ENCODE measurements at places on chromosomes 1 and 21. TPM values are rescaled to one million over a fixed set of nuclear protein-coding genes. Genes with fewer than 3 reads are reported as not detected.
A peak's percentile ranks its signal among the peaks of the same experiment; 100 is the strongest.

The PPM1J gene
- 2.5 TPM for total RNA-seq

The DMBX1 gene
- total RNA-seq = not detected

The PSMB2 gene
- total RNA-seq = 29.9 TPM

The MTARC1 gene
- 5.0 TPM for total RNA-seq

The IGSF3 gene
- total RNA-seq = 47.9 TPM

The CFHR1 gene
- total RNA-seq = not detected

The OPTC gene
- not detected for total RNA-seq

The OR6K3 gene
- not detected for total RNA-seq

DNA sequence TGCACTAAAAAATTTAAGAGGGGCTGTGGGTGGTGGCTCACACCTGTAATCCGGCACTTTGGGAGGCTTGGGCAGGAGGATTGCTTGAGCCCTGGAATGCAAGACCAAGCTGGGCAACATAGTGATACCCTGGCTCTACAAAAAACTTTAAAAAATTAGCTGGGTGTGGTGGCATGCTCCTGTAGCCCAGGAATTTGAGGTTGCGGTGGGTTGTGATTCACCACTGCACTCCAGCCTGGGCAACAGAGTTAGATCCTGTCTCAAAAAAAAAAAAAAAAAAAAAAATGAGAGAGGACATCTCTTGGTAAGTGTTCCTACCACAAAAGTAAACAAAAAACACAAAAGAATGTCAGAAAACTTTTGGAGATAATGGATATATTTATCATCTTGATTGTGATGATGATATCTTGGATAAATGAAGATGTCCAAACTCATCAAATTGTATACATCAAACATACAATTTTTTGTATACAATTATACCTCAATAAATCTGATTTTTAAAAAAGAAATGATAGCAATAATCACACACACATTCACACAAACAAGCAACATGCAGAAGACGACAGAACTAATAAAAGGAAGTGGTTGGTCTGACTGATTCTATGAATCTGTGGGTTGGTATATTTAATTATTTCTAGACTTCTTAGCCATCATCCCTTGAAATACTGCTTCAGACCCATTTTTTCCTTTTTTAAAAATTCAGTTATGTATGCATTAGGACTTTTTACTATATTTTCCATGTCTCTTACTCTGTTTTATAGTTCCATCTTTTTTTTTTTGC lies 465.9 kb downstream of the PLA2G4A start:
- no peak for DNase-seq

GRCh38 chr1:160166166-160166868 lies 14.9 kb downstream of the ATP1A4 start:
- DNase-seq = no peak

GRCh38 chr1:191065771-191066170 lies 588.1 kb upstream of the BRINP3 start:
- DNase-seq = no peak

DNA sequence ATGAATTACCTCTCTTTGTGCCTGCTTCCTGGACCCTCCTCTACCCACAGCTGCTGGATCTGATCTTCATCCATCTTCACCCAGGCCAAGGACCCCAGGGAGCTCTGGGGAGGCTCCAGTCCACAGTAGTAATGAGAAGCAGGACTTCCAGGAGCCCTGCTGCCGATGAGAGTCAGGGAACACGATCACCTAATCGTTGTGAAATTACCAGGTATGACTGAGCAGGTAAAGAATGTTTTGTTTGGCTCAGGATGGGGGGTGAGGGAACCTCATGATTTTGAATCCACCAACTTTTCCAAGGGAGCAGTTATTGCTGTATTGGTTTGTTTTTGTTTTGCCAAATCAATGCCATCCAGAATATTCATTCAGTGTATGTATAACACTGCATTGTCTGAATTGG lies 454.0 kb downstream of the PLPP3 start:
- peak; percentile 45 for DNase-seq

GRCh38 chr1:184810735-184811343 lies 56.2 kb upstream of the EDEM3 start:
- no peak for DNase-seq

- no peak for DNase-seq
Measured at GRCh38 chr1:99110140-99111041, 105.7 kb upstream of the PLPPR5 start.

- no peak for DNase-seq
Measured at GRCh38 chr1:231865331-231865730, 238.7 kb downstream of the DISC1 start.

DNA sequence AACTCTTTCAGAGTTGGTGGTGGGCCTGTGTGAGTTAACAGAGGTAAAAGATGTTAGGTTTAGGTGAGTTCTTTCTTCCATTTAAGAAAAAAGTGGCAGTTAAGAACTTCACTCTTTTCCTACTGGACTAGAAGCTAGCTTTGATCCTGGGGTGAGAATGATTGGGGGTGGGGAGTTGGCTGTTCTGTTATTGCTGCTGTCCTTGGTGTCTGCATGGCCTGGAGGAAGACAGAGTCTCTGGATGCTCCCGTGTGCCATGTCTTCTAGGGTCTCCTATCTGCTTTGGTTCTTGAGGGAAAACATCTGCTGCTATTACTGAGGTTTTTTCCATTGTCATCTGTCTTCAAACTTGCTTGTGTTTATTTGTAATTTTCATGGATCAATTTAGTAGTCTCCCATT lies 275.7 kb downstream of the HLX start:
- no peak for DNase-seq

- no peak for DNase-seq
Measured at GRCh38 chr1:4367230-4367777, 287.1 kb upstream of the AJAP1 start.

DNA sequence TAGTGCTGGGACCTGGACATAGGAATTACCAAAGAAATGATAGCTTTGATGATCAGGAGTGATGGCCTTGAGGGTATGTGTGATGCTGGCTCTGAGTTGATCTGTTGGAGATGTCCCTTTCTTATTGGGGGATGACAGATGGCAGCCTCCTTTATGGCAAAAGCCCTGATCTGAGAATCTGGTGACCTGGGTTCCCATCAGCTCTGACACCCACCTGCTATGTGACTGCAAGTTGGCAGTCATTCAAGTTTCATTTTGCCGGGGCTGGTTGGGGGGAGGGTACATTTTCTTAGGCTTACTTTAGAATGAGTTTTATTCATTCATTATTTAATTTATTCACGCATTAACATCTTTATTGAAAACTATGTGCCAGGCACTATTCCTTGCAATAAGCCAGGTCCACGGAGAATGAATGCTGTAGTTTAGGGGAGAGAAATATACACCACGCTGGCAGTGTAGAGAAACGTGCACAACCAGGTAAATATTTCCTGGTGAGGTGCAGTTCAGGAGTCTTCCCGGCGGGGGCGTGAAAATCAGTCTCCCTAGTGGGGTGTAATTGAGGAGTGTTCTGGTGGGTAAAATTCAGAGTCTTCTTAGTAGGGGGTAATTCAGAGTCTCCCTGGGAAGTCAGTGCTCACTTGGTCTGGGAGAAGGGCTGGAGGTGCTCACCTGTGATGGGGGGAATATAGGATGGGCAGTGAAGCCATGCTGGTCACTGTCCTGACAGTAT lies 401.3 kb downstream of the CAMTA1 start:
- DNase-seq = no peak

DNA sequence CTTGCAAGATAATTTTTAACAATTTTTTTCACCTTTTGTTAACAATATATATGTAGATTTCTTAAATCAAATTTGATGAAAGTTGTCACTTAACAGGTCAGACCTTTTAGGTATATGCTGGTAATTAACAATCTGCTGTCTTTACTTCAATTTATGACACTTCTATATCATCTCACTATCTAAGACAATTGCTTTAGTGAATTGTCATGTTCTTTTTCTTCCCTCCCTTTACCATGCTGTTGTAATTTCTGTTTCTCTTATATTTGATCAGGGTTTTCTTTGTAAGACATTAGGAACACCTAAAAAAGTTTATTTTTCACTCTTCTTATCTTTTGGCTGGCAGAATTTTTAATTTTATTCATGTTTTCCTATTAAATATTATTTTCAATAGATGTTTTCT lies 2.0 kb downstream of the IFI16 start:
- DNase-seq = no peak

GRCh38 chr1:1021010-1021919 lies 1.3 kb downstream of the AGRN start:
- DNase-seq = peak; percentile 39

- no peak for DNase-seq
Measured at GRCh38 chr1:97412737-97413136, 508.1 kb downstream of the DPYD start.

DNA sequence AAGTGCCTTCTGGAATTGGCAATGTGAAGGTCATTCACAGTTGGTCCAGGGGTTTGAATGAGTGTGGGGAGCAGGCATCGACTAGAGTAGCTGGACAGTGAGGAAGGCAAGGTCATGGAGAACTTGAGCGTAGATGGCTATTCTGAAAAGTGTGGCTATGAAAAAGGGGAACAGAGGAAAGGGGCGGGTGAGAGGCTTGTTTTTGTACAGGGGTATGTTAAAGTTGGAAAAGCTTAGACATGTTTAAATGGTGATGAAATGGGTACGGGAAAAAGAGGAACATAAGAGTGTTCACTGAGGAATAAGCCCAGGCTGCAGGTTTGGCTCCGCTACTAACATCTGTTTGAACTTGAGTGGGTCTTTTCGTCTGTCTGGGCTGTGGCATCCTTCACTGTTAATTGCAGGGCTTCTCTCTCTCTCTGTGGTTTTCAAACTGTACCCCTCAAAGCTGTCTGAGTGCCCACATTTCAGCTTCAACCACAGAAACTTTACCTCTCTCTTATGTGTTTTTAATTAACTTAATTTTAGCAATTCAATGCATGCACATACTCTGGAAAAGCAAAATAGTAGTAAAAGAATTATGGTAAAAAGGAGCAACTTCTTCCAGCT lies 70.8 kb upstream of the COA6 start:
- DNase-seq = no peak

- no peak for DNase-seq
Measured at GRCh38 chr1:230820568-230820967, 47.8 kb downstream of the C1orf198 start.

- DNase-seq = no peak
Measured at GRCh38 chr1:93673163-93673829, 8.3 kb downstream of the BCAR3 start.

DNA sequence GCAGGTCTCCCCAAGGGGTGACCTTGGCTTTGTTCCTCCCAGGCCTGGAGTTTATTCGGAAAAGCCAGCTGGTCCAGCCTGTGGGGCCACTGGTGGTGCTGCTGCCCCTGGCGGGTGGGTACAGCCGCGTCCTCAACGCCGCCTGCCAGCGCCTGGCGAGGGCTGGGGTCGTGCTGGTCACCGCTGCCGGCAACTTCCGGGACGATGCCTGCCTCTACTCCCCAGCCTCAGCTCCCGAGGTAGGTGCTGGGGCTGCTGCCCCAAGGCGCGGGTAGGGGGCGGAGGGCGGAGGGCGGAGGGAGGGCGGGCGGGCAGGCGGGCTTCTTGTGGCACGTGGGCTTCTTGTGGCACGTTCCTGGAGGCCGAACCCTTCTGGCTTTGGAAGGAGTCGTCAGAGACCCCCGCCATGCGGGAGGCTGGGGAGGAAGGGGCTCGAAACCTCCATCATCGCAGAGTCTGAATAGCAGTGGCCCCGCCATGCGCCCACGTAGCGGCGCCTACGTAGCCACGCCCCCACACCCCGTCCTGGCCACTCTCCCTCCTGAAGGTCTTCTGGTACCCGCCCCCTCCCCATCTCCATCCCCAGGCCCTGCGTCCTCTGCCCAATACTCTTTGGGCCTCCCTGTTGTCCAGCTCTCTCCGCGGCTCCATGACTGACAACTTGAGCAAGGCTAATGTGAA lies 16.7 kb downstream of the PCSK9 start:
- no peak for DNase-seq

DNA sequence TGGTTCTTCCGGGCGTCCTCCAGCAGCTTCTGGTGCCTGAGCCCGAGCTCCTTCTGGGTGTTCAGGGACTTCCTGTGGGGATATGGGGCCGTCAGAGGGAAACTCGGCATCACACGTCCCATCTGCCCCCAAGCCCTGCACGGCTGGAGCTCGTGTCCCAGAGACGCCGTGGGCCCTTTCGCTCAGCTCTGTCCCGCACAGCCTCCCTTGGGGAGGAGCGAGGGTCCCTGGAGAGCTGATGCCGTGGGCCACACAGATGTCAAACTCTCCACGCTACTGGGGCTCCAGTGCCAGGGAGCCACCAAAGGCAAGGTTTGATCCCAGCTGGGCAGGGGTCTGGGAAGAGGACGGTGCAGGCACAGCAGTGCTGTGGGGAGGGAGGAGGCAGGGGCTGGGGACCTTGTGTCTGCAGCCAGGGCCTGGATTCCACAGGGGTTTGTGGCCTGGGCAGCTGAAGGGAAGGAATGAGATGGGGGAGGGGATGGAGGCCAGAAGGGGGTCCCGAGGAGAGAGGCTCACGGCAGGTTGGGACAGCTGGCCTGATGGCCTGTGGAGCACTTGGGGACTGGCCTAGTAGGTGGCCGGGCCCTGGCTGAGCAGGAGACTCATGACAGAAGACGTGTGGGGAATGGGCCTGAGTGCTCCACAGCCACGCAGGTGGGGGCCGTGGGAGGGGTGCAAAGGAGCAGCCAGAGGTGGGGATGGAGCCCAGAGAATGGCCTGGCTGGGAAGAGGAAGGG lies 30.4 kb downstream of the CFAP74 start:
- no peak for DNase-seq

DNA sequence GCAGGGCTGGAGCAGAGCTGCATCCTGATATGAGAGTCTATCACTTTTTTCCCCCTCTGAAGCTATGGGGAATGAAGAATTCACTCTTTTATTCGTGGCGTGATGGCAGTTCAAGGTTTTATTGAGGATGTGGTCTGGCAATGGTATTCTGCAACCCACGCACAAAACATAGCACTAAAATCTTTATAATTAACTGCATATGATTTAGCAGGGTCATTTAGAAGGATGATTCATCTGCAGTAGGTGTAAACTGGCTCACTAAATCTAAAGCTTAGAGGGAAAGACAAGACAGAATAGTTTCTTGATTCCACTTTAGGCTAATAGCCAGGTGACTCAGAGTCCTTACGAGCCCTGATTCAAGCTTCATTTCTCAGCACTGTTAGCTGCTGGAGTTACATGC lies 25.0 kb upstream of the CHRM3 start:
- peak; percentile 96 for DNase-seq

Data from renal cortical epithelial cell (primary cell).